ENCODE measurements at places on chromosomes 3 and 15.

DNA sequence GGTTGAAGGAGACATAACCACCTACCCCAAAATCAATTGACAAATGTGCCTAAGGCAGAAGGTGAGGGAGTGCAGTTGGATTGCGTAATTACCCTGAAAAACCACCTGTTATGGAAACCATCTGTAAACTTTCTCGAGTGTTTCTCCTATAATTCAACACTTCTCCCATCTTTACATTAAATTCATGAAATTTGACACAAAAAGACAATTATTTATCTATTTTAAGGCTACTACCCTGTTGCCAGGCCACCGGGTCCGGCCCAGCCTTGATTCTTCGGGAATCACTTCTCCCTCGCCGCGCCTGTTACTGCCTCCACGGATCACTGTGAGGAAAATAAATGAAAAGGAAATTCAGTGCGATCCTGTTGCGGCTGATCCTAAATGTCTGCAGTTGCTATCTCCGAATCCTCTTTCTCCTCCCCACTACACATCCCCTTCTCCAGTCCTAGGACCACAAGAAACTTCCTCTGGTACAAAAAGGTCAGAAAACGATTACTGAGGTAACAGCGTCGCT is 646 bp downstream of the IQCB1 start:
- DNase-seq = no peak

- peak; percentile 74 for DNase-seq
These were observed 15.2 kb downstream of the SSUH2 start for GRCh38 chr3:8629151-8630021.

GRCh38 chr3:80696280-80696679 is 928.5 kb upstream of the ROBO1 start:
- no peak for DNase-seq

- DNase-seq = no peak
These were observed 54.0 kb upstream of the SLCO2A1 start for GRCh38 chr3:134083626-134084241.

DNA sequence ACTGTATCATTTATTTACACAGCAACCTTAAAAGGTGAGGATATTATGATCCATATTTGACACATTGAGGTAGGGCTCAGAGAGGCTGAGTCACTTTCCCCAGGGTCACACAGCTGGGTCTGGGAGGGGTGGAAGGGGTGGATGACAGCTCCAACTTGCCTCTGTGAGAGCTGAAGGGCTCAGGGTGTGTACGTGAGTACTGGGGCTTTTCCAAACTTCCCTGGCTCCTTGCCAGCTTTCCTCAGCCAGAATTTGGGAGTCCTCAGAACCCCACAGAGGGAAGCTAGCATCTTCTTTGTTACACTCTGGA is 58.3 kb upstream of the SLC6A11 start:
- DNase-seq = no peak

DNA sequence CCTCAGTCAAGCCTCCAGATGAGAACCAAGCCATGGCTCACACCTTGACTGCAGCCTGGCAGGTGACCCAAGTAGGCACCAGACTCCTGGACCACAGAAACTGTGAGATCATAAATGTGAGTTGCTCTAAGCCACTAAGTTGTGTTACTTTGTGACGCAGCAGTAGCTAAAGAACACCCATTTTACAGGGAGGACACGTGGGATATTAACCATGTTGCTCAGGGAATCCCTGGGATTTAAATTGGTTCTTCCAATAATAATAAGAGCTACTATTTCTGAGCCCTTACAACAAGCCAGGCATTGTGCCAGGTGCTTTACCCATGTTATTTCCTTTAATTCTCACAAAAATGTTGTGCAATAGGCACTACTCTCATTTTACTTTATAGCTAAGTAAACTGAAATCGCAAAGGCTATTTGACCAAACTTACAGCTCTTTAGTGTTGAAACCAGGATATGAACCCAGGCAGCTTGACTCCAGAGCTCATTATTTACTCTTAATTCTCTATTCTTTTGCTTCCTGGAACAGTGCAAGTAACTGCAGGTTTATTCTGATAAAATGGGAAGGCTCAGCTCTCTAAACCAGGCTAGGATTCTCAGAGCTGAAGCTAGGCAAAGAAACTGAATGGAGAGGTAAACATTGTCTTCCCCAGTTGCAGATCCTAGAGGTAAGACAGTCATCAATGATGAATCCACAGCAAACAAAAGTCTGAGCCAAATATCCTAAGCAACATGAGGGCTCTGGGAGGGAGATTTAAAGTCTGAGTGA is 294.4 kb downstream of the KBTBD8 start:
- no peak for DNase-seq

GRCh38 chr3:73743551-73743950 is 118.8 kb upstream of the PDZRN3 start:
- no peak for DNase-seq

GRCh38 chr3:168123201-168124176 is 27.8 kb upstream of the GOLIM4 start:
- no peak for DNase-seq

- no peak for DNase-seq
These were observed 32.2 kb downstream of the MCTP2 start for GRCh38 chr15:94263341-94264273.

DNA sequence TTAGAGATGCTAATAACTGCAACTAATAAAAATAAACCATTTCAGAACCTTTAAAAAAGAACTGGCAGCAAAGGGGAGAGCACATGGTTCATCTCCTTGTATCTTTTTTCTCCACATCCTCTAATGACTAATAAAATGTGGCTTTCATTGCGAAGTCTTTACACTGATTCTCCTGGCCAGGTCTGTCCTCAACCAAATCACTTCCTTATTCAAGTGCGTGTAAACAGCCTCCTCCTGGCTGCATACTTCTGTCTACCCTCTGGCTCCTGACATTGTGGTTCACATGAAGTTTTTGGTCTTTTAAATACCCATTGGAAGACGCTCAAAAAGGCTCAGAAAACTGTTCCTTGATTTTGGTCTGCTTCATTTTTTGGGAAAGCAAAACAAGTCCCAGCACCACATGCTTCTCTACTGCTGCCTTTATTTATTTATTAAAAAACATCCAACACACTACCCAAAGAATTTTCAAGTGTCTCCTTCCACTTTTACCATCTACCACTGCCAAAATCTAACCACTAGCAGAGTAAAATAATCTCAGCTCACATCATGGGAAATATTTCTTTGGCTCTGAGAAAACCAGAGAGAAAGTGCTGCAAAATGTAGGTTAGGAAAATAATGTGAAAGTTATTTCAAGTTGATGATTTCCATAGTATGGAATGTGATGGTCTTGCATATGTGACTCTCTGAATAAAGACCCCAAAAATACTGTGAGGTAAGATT is 85.1 kb downstream of the EFL1 start:
- DNase-seq = no peak

DNA sequence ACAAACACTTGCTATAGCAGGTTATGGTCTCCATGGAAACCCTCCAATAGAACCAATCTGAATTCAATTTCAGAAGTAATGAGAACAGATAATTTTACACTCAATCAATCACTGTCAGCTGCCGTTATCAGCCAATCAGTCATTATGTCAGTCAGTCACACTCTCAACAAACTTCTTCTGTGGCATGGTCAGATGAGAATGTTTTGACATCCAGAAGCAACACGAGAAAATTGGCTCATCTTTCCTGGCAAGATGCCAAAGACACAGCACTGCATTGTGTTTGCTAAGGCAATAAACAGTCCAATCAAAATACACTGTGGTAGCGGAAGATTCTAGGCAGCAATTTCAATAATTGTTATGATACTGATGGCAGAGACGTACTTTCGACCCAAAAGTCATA is 190.7 kb downstream of the RORA start:
- peak; percentile 71 for DNase-seq

- DNase-seq = no peak
These were observed 110.1 kb upstream of the LPP start for GRCh38 chr3:188043891-188044290.

- peak; percentile 1 for DNase-seq
These were observed 5.2 kb downstream of the CDHR4 start for GRCh38 chr3:49794431-49794830.

GRCh38 chr3:141529256-141529655 is 42.4 kb downstream of the RASA2 start:
- no peak for DNase-seq

Data from tibial artery (tissue), 4 donors.